Activated CD4-positive, alpha-beta T cell treated with anti-CD3 and anti-CD28 coated beads, Interleukin-2, Interleukin-6, amounts not matched to agents 100 ng/mL and 50 ng/mL, durations not matched to agents 16 hours and 8 hours (primary cell): ENCODE measurements at places on chromosomes 16 and 17.
A peak's percentile ranks its signal among the peaks of the same experiment; 100 is the strongest.

- no peak for DNase-seq
Observed at GRCh38 chr17:5248821-5249479, 14.3 kb upstream of the SCIMP start.

DNA sequence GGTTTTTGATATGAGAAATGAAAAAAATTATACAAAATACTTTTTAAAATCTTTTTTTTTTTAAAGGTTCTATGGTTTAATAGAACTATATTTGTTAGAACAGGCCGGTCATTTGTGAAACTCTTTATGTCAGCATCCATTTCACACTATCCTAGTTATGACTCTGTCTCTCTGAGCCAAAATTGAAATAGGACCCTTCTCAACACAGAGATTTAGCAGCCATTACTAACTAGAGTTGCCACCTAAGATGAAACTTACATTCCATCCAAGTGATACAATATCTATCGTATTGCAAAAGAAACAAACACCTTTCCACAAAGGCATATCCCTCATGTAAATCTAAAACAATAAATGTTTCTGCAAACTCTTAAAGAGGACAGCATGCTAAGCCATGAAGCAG lies 249.8 kb downstream of the CDH11 start:
- DNase-seq = no peak

DNA sequence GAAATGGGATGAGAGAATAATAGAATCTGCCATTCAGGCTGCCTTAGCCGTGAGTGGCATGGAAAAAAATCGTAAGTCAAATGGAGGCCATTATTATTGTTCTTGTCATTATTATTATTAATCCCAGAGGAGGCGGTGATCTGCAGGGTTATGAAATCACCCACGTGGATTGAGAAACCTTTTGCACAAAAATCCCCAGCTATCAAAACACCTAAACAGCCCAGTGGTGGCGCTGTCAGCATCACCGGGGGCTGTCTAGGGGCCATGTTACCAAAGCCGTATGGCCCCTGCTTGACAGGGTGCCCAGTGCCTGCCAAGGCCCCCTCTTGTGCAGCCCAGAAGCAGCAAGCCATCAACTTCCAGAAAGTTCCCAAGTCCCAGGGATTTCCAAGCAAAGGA lies 25.2 kb downstream of the CNGB1 start:
- DNase-seq = no peak

DNA sequence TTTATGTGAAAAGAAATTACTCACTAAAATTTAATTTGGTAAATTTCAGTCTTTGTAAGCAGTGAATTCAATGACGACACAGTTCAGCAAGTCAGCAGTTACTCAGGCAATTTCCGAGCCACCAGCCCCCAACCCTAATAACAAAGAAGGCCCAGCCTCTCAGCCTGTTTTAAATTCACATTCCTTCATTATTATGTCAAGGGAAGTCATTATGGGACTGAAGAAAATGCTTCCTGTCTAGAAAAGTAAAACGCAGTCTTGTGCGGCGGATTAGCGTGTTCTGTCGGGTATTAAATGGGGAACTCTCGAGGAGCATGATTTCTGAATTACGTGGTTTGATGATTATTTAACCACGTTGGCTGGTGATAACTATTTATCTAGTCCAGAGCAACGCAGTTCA lies 177.6 kb downstream of the AIPL1 start:
- DNase-seq = no peak

DNA sequence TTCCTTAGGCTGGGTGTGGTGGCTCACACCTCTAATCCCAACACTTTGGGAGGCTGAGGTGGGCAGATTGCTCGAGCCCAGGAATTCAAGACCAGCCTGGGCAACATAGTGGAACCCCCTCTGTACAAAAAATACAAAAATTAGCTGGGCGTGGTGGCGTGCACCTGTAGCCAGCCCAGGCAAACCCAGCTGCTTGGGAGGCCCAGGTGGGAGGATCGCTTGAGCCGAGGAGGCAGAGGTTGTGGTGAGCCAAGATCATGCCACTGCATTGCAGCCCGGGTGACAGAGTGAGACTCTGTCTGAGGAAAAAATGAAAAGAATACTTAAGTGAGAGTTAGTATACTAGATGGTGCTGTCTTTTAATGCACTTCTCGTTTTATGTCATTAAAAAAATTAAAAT lies 15.1 kb downstream of the PPM1D start:
- no peak for DNase-seq

GRCh38 chr16:31085411-31085810 lies 3.3 kb downstream of the PRSS53 start:
- no peak for DNase-seq

DNA sequence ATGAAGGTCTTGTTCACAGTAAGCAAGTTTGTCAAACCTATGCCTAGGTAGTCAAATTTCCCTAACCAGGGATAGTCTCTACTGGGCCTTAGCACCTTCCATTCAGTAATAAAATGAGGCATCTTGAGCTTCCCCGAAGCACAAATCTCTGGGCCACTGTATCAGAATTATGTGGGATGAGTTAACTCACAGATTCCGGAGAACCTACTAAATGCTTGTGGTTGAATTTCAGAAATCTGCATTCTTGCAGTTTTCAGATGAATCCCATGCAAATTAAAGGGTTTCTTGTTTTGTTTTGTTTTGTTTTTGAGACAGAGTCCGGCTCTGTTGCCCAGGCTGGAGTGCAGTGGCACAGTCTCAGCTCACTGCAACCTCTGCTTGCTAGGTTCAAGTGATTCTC lies 478.8 kb upstream of the HSBP1 start:
- no peak for DNase-seq

DNA sequence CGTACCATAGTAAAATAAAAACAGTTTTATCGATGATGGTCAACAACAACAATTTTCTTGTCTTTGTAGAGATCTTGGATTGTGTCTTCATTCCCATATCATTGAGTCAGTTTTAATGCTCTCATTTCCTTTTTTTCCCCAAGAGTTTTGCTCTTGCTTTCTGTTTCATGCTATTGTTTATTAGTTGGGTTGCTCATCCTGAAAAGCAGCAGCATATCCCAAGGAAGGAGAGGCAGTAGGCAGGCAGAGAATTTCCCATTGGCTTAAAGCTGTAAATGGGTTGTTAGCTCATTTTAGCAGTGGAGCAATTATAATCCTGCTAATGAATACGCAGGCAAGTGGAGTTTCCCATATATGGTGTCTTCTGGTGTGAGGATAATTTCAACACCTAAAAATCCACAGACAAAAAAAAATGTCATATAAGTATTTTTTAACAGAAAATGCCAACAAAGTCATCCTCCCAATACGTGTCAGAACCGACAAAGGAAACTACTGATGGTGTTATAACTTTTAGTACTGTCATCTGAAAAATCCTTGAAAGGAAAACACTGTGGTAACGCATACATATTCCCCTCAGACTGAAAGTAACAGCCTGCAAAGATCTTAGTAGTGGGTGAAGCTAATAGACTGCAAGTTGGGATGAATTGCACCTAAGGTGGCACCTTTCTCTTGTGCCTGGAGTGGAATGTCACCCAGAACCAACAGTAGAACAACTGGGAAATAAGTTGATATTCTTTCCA lies 218.3 kb downstream of the FTO start:
- DNase-seq = no peak

DNA sequence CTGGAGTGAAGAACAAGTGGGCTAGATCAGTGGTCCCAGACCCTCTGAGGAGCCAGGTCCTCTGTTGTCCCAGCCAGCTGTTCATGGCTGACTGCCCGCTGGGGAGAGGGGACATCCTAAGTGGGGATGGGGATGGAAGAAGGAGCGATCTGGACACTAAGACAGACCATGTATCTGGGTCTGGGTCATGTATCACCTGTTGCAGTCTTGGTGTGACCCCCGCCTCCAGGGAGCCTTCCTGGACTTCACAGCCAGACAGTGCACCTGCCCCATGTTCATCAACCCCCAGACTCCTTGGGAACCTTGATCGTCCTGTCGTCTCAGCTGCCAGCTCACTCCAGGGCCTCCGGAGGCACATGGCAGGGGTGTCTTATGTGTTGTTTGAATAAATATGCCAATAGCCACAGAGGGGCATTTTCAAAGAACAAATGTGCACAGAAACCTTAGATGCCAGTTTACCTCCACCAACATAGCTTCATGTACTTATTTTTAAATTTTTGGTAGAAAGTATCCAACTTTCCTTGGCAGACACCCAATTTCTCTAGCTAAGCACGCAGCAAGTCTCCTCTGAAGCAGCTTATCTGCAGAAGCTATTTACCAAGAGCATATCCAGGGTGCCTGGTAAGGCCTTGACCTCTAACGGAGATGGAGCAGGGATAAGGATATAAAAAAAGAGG lies 43.2 kb downstream of the CRISPLD2 start:
- DNase-seq = no peak

DNA sequence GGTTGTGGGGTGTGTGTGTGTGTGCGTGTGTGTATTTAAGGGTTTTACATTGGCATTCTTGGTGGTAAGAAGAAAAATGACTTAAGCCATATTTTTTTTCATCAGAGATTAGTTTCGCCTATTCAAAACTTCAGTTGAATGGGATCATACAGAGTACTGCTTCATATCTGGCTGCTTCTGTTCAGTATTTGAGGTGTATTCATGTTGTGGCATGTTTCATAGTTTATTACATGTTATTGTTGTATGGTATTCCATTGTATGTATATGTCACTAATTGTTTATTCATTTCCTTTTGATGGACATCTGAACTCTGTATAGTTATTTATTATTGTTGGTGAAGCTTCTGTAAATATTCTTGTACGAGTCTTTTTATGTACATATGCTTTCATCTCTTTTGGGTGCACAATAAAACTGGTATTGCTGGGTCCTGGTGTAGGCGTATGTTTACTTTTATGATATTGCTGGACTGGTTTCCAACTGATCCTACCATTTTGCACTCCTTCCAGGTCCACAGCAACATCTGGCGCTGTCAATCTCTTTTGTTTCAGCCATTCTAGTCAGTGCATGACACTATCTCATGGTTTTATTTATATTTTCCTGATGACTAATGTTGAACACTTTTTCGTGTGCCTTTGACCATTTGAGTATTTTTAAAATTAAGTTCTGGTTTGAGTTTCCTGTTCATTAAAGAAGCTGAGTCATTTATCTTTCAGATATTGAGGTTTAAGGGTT lies 77.4 kb upstream of the MAF start:
- no peak for DNase-seq

DNA sequence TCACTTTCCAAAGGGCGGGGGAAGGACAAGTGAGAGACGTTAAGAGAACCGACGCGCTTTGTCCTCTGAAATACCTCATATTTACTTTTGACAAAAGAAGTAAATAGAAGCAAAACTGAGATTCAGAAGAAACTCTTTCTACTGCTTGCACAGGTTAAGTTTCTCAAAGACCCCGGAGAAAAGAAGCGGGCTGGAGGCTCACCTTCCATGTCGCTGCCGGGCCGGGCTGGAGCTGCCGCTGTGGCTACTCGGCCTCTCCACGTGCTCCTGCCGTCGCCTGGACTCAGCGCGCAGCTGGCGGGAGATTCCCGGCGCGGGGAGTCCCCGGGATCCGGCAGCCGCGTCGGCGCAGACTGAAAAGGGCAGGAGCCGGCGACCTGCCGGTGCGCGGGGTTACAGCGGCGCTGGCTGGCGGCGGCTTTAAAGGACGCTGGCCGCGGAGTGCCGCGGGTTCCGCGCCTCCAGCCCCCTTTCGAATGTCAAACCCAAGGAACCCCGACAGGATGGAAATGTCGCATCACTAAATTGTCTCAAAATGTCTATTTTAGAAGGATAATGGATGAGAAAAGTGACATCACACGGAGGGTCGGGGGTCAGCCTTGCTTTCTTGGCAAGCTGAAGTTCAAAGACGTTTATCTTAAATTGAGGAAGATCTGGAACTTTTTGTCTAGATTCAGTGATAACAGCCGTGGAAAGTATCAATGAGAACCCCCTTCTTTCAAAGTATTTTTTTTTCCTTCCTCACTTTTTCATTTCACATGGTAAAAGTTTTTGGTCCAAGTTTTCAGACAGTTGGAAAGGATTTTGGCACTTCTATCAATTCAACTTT lies at the start of gene IKZF3:
Gene IKZF3, minus strand, starts transcription at position 395 of the 829 bp plus-strand sequence. Its CDS starts 186 bp downstream, at position 209.
- peak; percentile 87 for DNase-seq

DNA sequence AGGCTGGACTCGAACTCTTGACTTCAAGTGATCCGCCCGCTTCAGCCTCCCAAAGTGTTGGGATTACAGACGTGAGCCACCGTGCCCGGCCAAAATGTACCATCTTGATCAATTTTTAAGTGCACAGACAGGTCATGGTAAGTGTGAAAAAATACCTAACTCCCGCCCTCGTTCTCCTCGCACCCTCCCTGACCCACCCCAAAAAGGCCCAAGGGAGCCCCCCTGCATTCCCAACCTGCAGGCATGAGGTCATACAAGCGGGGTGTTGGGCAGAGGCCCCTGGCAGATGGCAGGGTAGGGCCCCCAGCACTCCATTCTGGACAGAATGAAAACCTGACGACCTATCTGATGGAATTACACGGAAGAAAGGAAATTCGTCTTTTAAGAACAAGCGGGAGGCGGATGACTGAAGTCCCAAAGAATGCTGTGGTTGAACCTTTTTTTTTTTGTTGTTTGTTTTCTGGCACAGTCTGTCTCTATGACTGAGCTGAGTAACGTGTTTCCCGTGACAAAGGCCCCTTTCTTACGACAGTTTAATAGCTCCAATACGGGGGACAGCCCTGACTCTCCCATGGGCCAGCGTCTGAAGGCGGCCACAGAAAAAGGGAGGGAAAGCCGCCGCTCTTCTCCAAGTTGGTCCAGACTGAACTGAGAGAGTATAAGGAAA lies 376.4 kb downstream of the SLC39A11 start:
- no peak for DNase-seq

DNA sequence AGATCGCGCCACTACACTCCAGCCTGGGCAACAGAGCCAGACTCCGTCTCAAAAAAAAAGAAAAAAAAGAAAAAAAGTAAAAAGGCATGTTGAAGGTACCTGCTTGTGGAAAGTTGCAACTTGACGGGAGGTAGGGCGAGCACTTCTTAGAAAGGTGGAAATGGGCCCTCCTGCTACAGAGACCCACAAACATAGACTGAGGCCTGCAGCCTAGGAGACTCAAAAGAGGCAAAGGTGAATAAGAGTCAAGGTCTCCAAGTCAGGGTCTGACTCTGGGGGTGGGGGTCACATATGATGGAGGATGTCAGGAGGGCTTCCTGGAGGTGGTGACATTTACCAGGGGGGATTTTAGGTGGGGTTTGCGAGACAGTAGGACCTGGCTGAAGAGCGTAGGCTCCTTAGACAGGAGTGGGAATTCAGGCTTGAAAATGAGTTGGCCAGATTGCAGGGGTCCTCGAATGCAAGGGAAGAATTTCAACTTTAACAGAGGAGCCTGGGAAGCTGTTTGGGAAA lies 303.0 kb downstream of the SEC14L1 start:
- DNase-seq = no peak

DNA sequence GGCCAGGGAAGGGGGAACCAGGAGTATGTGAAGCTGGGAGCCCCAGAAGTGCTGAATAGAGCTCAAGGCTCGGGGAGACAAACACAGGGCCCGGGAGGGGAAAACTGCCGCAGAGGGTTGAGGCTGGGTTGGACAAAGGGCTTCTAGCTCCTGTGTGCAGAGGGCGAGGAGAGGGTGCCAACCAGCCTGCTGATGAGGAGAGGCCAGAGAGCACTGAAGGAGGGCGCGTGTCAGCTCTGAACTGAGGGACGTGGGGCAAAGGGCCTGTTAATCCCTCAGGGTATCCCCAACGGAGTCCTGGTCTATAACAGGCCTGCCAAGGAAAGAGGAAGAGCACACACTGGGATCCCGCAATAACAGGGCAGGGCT lies 151.3 kb downstream of the C16orf78 start:
- no peak for DNase-seq

GRCh38 chr17:75876190-75876937 lies 2.0 kb downstream of the TRIM47 start:
- DNase-seq = peak; percentile 86

GRCh38 chr17:61000911-61001310 lies 323.3 kb downstream of the BCAS3 start:
- no peak for DNase-seq

- peak; percentile 68 for DNase-seq
Observed at GRCh38 chr17:2336852-2337543, at the start of gene SGSM2. Gene SGSM2, plus strand, starts transcription at chr17:2337501. Its CDS starts 188 bp downstream, at chr17:2337689.

GRCh38 chr17:13601776-13602551 lies at the start of gene HS3ST3A1:
Gene HS3ST3A1, minus strand, starts transcription at chr17:13601929. Its CDS starts 800 bp downstream, at chr17:13601129.
- DNase-seq = peak; percentile 8
